CD8-positive, alpha-beta memory T cell (primary cell): ENCODE measurements at places on chromosomes 1 and 21. TPM values are rescaled to one million over a fixed set of nuclear protein-coding genes. Genes with fewer than 3 reads are reported as not detected.

DNA sequence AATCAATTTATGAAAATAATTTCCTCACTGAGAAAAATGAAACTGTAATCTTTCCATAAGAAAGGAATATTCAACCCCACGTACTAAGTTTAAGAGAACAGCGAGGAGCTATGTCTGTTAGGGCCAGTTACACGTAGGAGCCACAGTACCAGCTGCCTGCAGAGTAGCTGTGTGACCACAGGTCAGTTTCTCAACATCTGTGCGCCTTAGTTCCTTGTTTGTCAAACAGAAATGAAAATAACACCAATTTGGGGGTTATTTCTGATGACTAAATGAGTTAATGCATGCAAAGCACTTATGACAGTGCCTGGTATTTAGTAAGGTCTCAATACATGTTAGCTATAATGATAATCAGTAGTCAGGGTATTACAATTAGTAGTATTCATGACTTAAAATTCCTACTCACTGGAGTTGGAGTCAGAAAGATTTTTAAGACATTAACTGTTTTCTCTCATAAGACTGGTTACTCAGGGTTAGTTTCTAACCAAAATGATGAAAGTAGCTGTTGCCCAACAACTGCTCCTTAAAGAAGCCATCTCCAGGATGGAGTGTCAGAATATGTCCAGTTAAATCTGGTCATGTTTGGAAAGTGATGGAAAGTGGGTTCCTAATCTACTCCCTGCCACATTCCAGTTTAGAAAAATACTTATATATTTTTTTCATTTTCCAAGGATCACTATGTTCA is 85.8 kb upstream of the ZNF648 start:
- no peaks in the 10 kb centered on the region for H3K27me3 ChIP-seq
- no peak for DNase-seq
- no peak overlapping the region for H3K27ac ChIP-seq
- H3K36me3 ChIP-seq = no peaks in the 10 kb centered on the region
- H3K4me3 ChIP-seq = no peak overlapping the region
- H3K4me1 ChIP-seq = no peaks in the 10 kb centered on the region

TNFRSF4 gene
- 193 TPM for total RNA-seq

HAO2 gene
- total RNA-seq = not detected

TPTE gene
- total RNA-seq = not detected

PLCH2 gene
- 2.5 TPM for total RNA-seq

PDZK1IP1 gene
- total RNA-seq = not detected

FUCA1 gene
- total RNA-seq = 14.1 TPM

DNA sequence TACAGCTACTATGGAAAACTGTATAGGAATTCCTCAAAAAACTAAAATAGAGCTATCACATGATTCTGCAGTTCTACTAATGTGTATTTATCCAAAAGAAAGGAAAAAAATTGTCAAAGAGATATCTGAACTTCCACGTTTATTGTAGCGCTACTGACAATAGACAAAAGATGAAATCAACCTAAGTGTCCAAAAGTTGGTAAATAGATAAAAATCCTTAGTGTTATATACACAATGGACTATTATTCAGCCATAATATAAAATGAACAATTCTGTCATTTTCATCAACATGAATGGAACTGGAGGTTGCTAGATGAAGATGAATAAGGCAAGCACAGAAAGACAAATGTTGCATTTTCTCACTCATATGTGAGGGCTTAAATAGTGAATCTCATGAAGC is 1492.1 kb downstream of the MRPL39 start:
- no peaks in the 10 kb centered on the region for H3K27me3 ChIP-seq
- H3K4me3 ChIP-seq = no peak overlapping the region
- H3K36me3 ChIP-seq = no peaks in the 10 kb centered on the region
- H3K4me1 ChIP-seq = no peaks in the 10 kb centered on the region

PDE9A gene
- total RNA-seq = 2.6 TPM

DCST2 gene
- 0.09 TPM for total RNA-seq

CFHR2 gene
- not detected for total RNA-seq

RGS5 gene
- total RNA-seq = 2.8 TPM

DNA sequence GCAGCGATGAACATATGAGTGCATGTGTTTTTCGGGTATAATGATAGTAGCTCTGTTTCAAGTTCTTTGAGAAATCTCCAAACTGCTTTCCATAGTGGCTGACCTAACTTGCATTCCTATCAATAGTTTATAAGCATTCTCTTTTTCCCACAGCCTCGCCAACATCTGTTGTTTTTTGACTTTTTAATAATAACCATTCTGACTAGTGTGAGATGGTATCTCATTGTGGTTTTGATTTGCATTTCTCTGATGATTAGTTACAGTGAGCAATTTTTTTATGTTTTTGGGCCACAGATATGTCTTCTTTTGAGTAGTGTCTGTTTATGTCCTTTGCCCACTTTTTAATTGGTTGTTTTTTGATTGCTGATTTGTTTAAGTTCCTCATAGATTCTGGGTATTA is 10.6 kb upstream of the RUNX1 start:
- H3K4me3 ChIP-seq = no peak overlapping the region
- no peak for DNase-seq
- no peaks in the 10 kb centered on the region for H3K36me3 ChIP-seq
- no peaks in the 10 kb centered on the region for H3K27me3 ChIP-seq
- no peak overlapping the region for H3K27ac ChIP-seq

- H3K36me3 ChIP-seq = no peaks in the 10 kb centered on the region
- H3K27ac ChIP-seq = no peak overlapping the region
- no peak for DNase-seq
- H3K27me3 ChIP-seq = no peaks in the 10 kb centered on the region
- H3K4me1 ChIP-seq = no peaks in the 10 kb centered on the region
Measured at GRCh38 chr1:180560200-180560867, 1.6 kb downstream of the OVAAL start.

INAVA gene
- total RNA-seq = 0.24 TPM

GRCh38 chr1:40313329-40313957 is 3.6 kb downstream of the COL9A2 start:
- no peak overlapping the region for H3K27ac ChIP-seq
- H3K36me3 ChIP-seq = no peaks in the 10 kb centered on the region
- H3K4me3 ChIP-seq = no peak overlapping the region

- no peak for DNase-seq
- no peak overlapping the region for H3K27ac ChIP-seq
- no peaks in the 10 kb centered on the region for H3K36me3 ChIP-seq
- no peaks in the 10 kb centered on the region for H3K27me3 ChIP-seq
- H3K4me1 ChIP-seq = no peaks in the 10 kb centered on the region
Measured at GRCh38 chr21:24705201-24705600, 902.1 kb downstream of the MRPL39 start.

- no peak for DNase-seq
- H3K27ac ChIP-seq = no peak overlapping the region
- no peaks in the 10 kb centered on the region for H3K36me3 ChIP-seq
- H3K27me3 ChIP-seq = no peaks in the 10 kb centered on the region
- no peak overlapping the region for H3K4me3 ChIP-seq
Measured at GRCh38 chr1:214004014-214004413, 16.2 kb downstream of the PROX1 start.

GRCh38 chr1:76830373-76830772 is 36.9 kb upstream of the ST6GALNAC5 start:
- H3K36me3 ChIP-seq = no peaks in the 10 kb centered on the region
- no peaks in the 10 kb centered on the region for H3K4me1 ChIP-seq
- H3K27me3 ChIP-seq = no peaks in the 10 kb centered on the region
- no peak for DNase-seq
- H3K4me3 ChIP-seq = no peak overlapping the region

RAB42 gene
- 0.35 TPM for total RNA-seq

GRCh38 chr21:16841975-16842695 is 670.7 kb upstream of the CXADR start:
- H3K4me1 ChIP-seq = no peaks in the 10 kb centered on the region
- H3K27ac ChIP-seq = no peak overlapping the region
- DNase-seq = no peak
- H3K27me3 ChIP-seq = no peaks in the 10 kb centered on the region
- no peaks in the 10 kb centered on the region for H3K36me3 ChIP-seq
- H3K4me3 ChIP-seq = no peak overlapping the region

GRCh38 chr21:42411197-42411869 is 7.6 kb downstream of the UBASH3A start:
- no peak for DNase-seq
- no peaks in the 10 kb centered on the region for H3K27me3 ChIP-seq
- H3K36me3 ChIP-seq = peaks cover 81% of the 10 kb centered on the region
- no peak overlapping the region for H3K27ac ChIP-seq
- peaks cover 98% of the 10 kb centered on the region for H3K4me1 ChIP-seq
- H3K4me3 ChIP-seq = no peak overlapping the region

- H3K4me1 ChIP-seq = peaks cover 10% of the 10 kb centered on the region
- H3K27me3 ChIP-seq = no peaks in the 10 kb centered on the region
- H3K36me3 ChIP-seq = no peaks in the 10 kb centered on the region
- DNase-seq = no peak
- H3K27ac ChIP-seq = no peak overlapping the region
- H3K4me3 ChIP-seq = no peak overlapping the region
Measured at GRCh38 chr1:43044572-43045361, 86.1 kb upstream of the SLC2A1 start.

GRCh38 chr21:42040411-42041180 is 30.4 kb upstream of the ZBTB21 start:
- H3K4me1 ChIP-seq = no peaks in the 10 kb centered on the region
- no peak overlapping the region for H3K4me3 ChIP-seq
- no peaks in the 10 kb centered on the region for H3K36me3 ChIP-seq

SLAMF8 gene
- total RNA-seq = 3.2 TPM

LCE3E gene
- total RNA-seq = not detected

- no peak overlapping the region for H3K27ac ChIP-seq
- no peaks in the 10 kb centered on the region for H3K27me3 ChIP-seq
- no peak overlapping the region for H3K4me3 ChIP-seq
- DNase-seq = no peak
Measured at GRCh38 chr1:77487631-77488030, 194.8 kb downstream of the ZZZ3 start.

SPRR3 gene
- not detected for total RNA-seq
